ENCODE measurements at places on chromosomes 11 and 22.

GRCh38 chr22:24435861-24436371 is 8.5 kb downstream of the ADORA2A start:
- peak; percentile 43 for DNase-seq

DNA sequence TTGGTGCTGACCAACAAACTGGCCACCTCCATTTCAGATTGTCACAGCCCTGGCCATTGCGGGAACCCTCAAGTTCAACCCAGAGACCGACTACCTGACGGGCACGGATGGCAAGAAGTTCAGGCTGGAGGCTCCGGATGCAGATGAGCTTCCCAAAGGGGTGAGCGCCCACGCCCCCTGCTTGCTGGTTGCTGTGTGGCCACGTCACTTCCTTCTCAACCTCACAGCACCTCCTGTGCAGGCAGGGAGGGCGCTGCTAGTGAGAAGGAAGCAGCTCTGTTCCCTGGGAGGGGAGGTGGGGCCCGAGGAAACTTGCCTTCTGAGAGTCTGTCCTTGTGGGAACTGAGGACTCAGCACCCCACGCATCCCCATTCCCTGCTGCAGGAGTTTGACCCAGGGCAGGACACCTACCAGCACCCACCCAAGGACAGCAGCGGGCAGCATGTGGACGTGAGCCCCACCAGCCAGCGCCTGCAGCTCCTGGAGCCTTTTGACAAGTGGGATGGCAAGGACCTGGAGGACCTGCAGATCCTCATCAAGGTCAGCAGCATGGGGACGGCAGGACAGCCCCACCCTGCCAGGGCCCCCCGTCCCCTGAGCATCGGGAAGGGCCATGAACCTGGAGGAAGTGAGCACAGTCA is 19.3 kb downstream of the POLR3H start:
- no peak for DNase-seq

DNA sequence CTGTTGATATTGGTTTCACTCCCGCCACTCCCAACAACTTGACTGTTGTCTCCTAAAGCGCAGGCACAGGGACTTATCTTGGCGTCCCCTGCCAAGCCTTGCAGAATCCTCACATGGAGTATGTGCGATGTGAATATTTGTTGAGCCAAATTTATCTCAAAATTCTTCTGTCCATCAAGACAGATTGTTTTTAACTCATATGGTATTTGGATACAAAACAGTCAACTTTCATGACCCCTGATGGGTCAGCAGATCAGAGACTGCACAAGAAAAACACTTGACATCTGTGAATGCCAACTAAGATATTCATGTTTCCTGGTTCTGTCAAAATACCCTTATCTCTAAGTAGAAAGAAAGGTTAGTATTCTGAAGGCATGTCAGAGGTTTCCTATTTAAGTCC is 221.7 kb upstream of the BLID start:
- no peak for DNase-seq

GRCh38 chr22:37925330-37925729 is 19.2 kb downstream of the MICALL1 start:
- DNase-seq = no peak

- no peak for DNase-seq
Measured at GRCh38 chr11:116750070-116750718, 22.6 kb downstream of the BUD13 start.

GRCh38 chr11:47271961-47272661 is 2.2 kb downstream of the MADD start:
- DNase-seq = no peak

- no peak for DNase-seq
Measured at GRCh38 chr11:117210620-117211019, 11.4 kb downstream of the TAGLN start.

GRCh38 chr11:78526497-78527146 is 48.0 kb downstream of the NARS2 start:
- DNase-seq = no peak

- DNase-seq = no peak
Measured at GRCh38 chr22:47786650-47787290, 1024.3 kb downstream of the TBC1D22A start.

DNA sequence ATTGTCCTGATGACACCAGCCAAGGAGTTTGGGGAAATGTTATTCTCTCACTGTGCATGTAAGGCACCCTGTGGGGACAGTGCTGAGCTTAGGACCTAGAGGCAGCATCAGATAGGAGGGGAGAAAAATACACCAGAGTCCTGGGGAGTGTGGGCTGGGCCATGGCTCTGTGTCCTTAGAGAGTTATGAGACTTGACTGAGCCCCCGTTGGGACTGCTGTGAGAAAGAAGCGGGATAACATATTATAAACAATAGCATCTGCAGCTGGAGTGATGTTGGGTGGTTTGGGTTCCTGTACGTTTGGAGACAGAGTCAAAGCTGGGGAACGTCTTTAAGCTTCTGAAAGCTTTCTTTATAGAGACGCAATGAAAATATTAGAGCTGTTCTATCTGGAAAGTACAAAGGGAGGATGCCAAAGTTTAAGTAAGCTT is 90.9 kb upstream of the CRTAM start:
- DNase-seq = no peak

DNA sequence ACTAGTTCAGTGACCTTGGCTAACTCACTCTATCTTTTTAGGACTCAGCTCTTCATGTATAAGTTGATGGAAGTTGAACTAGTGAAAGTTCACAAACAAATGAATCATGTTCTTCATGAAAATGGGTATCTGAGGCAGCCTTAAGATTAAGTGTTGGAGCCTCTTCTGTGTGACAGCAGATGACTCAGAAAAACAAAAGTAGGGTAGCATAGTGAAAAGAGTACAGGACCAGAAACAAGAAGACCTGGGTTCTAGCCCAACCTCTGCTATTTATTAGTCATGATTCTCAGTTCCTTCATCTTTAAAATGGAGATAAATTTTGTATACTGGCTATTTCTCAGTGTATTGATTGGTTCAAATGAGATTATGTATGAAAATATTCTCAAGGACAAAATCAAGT is 60.2 kb downstream of the USP35 start:
- DNase-seq = no peak

- no peak for DNase-seq
Measured at GRCh38 chr11:131070365-131070764, 154.1 kb upstream of the SNX19 start.

- no peak for DNase-seq
Measured at GRCh38 chr11:61749591-61750217, 2.7 kb upstream of the MYRF start.

- no peak for DNase-seq
Measured at GRCh38 chr11:61574611-61575010, 6.3 kb downstream of the SYT7 start.

- DNase-seq = no peak
Measured at GRCh38 chr11:105466582-105467228, 143.2 kb upstream of the GRIA4 start.

DNA sequence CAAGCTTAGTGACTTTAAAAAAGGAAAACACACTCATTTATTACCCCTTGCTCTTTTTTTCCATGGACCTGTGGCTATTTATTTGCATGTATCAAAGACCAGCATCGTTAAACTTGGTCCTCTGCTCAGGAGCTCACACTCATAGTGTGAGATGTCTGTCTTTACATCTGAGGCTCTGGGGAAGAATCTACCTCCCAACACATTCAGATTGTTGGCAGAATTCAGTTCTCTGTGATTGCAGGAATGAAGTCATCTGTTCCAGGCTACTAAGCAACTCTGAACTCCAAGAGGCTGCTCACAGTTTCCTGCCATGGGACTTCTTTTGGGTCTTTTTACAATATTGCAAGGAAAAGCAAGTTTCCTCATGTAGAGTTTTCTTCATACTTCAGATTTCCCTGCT is 138.8 kb downstream of the LRRC4C start:
- no peak for DNase-seq

GRCh38 chr11:33692013-33692504 is 8.6 kb downstream of the C11orf91 start:
- peak; percentile 57 for DNase-seq

DNA sequence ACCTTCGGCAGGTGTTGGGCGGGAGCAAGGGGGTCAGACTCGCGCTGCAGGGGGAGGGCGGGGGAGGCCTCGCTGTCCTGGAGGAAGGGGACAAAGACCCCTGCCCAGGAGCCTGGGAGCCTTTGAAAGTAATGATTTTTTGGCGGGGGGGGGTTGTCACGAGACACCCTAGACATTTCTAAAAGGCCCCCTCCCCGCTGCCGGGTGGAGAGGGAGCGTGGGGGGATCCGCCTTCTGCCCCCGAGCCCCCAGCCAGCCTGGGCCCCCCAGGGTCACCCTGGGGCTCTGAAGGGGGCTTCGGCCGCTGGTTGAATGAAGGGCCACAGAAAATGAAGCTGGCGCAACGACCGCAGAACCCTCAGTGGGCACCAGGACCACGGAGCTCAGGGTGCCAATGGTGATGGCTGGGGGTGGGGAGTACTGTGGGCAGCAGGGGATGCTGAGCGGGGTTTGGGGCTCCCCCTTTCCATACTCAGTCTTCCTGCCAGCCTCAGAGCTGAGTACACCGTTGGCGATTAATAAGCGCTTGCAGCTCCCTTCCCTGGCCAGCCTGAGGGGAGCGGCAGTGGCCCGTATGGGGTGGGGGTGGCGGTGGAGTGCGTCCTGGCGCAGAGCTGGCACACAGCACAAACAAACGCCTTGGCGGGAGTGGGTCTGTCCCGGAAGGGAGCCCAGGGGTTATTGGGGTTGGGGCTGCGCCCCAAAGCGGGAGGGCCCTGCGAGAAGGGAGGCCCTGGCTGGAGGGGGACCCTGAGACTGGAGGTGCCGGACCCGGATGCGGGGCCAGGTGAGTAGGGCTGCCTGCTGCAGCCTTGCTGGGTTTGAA is 1.2 kb upstream of the DUSP8 start:
- DNase-seq = no peak

- no peak for DNase-seq
Measured at GRCh38 chr11:104104664-104105063, 59.3 kb downstream of the PDGFD start.

DNA sequence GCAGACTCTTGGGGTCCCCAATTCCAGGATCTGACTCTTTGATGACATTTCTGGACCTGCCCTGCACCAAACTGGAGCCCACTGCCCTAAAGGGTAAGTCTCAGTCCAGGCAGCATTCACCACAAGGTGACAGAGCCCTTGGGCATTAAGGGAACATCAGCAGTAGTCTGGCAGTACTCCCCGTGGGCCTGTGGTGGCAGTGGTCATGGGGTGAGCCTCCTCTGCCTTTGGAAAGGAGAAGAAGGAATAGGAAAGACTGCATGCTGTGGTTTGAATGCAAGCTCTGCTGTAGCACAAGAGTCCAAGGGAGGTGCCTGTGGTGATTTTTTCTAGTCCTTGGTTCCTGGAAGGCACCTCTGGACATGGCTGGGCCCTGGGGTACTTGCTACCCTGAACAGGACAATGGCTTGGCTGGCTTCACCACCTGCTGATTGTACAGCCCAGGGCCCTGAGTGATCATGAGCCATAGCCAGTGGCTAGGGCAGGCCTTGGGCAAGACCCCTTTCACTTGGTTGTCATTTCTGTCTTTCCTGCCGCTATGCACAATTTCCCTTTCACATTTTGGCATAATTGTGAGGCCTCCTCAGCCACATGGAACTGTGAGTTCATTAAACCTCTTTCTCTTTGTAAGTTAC is 160.7 kb upstream of the GRIA4 start:
- no peak for DNase-seq

GRCh38 chr11:3226846-3227567 is 5.2 kb downstream of the MRGPRE start:
- DNase-seq = no peak

DNA sequence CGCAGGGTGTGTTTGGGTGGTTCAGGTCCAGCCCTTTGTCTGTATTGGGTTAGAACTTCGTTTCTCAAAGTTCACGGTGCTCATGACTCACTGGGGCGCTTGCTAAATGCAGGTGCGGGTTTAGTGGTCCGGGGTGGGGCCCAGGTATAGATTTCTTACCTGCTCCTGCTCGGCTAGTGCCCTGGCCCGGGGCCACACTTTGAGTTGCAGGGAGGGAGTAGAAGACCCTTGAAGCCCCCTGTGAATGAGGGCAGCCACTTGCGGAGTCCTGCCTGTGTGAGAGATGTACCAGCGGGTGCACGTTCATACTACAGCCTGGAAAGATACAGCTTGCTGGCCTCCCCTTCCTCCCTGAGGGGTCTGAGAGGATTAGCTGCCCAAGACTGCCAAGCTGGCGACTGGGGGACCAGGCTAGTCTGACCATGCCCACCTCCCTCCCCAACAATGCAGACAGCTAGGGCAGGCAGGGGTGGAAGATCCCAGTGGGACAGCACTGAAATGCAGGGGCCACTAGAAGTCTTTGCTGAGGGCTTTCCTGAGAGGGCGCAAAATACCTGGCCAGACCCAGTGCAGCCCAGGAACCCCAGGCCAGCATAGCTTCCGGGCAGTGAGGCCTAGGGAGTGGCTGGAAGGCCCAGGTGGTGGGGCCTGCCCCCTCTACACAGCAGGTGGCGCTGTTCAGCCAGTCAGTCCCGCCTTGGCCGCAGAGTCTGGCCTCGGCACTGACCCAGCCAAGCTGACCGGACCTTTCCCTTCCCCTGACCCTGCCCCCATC is 5.1 kb upstream of the MYRF start:
- no peak for DNase-seq

GRCh38 chr22:25602916-25603315 is 38.4 kb downstream of the GRK3 start:
- no peak for DNase-seq

- no peak for DNase-seq
Measured at GRCh38 chr11:1088927-1089737, 14.5 kb downstream of the MUC2 start.

DNA sequence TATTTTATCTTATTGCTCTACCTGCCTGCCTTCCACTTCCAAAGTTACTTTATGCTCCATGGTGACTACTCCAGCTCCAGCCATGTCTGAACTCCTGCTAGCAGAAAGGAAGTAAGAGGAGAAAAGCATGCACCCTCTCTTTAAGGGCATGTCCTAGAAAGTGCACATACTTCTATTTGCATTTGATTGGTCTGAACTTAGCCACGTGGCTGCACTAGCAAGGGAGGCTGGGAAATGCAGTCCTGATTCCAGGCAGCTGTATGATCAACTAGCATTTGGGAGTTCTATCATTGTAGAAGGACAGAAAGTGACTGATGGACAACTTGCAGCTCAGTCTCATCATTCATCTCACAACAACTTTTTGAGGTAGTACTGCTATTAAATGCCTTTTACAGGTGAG is 515.7 kb downstream of the BUD13 start:
- DNase-seq = no peak

DNA sequence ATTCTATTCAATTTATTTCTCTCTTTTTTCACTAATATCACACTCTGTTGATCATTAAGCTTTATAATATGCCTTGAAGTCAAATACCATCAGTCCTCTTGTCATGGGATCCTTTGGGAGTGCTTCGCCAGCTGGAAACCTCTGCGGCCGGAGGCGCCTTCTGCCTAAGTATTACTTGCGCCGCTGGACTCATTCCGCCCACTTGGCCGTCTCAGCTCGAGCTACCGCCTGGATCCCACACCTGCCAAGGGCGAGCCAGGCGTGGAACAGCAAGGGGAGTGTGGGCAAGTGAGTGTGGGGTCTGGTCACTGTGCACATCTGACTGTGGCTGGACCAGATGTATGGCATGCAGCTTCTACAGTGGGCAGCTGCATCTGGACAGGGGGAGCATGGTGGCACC is 9.1 kb upstream of the MAP6 start:
- no peak for DNase-seq
